ENCODE measurements at places on chromosomes 6 and 20.

- DNase-seq, result no peak
Measured at GRCh38 chr6:15769511-15770018, 106.7 kb upstream of the DTNBP1 start.

- no peak for DNase-seq
Measured at GRCh38 chr20:52895701-52896100, 76.5 kb upstream of the TSHZ2 start.

DNA sequence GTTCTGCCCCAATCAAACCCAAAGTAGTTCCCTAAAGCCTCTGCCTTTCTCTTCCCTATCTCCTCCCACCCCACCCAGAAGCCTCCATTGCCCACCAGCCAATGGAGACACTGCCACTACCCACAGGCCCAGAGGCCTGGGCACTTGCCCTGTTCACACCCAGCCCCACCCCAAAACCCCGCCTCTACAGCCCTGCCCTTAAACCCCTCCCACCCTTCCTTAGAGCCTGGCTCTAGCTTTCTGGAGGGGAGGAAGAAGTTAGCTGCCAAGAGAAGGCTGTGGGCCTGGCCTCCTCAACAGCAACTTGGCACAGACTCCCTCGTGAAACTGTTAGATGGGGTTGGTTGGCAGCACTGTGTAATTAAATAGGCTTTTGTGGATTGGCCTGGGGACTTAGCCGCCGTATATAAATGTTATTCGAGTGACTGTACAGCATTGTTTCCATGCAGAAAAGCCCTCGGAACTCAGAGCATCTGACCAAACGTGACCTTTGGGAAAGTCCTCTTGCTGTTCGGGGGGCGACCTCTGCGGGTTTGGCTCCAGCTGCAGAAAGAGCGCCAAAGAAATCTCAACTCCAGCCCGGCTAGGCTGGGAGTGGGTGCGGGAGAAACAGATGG lies 31.4 kb downstream of the COL11A2 start:
- no peak for DNase-seq

GRCh38 chr20:44526129-44526528 lies 4.3 kb upstream of the SERINC3 start:
- DNase-seq, result no peak

DNA sequence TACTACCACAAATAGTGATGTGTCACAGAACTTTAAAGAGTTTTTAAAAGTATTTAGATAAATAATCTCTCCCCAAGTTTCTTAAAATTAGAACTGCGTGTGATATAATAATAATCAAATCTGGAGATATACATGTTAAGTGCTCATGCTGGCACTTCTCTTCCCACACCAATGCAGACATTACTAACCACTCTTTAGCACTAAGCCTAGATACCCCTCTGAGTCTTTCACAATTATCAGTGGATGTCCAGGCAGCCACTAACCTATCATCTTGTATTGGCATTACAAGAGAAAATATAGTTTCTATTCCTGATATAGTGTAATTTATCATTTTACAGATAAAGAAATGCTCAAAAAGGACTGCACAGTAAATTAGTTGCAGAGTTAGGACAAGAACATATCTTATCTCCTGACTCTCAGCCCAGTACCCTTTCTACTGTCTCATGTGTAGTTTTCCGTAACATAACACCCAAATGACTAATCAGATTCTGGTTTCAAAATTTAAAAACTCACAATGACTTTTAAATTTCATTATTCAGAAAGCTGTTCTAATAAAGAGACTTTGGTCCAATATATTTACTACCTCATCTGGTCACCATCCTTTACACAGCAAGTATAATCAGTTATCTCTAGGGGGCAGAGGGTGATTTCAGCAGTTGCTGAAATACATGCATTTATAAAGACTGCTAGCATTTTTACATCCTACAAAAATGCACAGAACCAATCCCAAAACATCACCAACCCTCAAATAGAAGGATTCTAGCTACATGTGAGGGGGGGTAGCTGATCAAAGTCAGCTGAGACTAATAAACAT lies 215.5 kb upstream of the MCHR2 start:
- no peak for DNase-seq

GRCh38 chr6:18259675-18260447 lies 4.5 kb downstream of the DEK start:
- DNase-seq, result no peak

DNA sequence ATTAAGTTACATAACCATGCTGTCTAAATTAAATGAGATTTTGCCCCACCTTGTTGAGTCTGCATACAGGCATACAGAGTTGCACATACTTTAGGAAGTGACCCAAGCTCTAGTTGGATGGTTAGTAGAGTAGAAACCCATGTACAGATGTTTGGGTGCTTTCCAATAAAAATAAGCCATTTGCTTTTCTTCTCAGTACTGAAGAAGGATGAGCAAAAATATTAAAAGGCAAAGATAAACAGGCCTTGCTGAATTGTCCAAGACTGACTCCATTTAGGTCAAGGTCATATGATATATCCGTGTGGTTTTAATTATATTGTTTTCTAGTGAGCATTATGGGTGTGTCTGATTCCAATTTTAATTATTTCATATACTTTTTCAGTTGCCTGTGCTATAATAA lies 589.4 kb downstream of the RFPL4B start:
- no peak for DNase-seq

- no peak for DNase-seq
Measured at GRCh38 chr6:107697682-107698081, 126.4 kb downstream of the SCML4 start.

DNA sequence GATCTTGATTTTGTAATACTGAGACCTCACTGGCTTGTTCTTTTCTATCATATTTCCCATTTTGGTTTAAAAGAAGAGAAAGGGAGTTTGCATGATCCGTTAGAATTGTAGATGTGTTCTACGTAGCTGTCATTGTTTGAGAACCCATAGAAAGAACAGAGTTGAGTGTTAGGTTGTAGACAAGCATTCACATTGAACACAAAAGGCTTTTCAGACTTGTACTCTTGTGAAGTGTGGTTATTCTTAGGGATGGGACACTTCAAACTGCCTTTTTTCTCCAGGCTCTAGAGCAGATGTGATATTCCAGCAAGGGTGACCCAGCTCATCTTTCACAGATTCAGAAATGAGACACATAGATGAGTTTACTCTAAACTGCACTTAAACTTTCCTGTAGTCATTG lies 19.9 kb downstream of the FOXO3 start:
- DNase-seq, result no peak
